ENCODE measurements at places on chromosomes 6 and 20. TPM values are rescaled to one million over a fixed set of nuclear protein-coding genes. Genes with fewer than 3 reads are reported as not detected.

The DUSP15 gene
- not detected for polyA plus RNA-seq

DNA sequence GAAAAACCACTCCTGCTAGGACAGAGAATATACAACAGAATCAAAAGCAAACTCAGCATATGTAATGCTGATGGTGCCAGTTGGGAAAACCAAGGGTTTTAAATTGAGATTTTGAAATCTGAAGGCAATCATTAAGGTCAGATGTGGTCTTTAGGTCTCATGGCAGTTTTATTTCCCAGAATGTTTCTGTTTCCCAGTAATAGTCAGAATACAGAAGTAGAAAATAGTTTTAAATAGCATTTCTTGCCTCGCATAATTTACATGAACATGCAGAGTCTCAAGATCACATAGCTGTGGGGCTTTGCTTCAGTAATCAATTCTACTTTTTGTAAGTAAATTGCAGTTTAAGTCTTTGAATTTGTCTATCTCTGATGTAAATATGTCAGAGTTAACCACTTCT, 58.1 kb downstream of the RNF144B start:
- H3K4me1 ChIP-seq: no peaks in the 10 kb centered on the region
- H3K36me3 ChIP-seq: no peaks in the 10 kb centered on the region
- no peak for DNase-seq

DNA sequence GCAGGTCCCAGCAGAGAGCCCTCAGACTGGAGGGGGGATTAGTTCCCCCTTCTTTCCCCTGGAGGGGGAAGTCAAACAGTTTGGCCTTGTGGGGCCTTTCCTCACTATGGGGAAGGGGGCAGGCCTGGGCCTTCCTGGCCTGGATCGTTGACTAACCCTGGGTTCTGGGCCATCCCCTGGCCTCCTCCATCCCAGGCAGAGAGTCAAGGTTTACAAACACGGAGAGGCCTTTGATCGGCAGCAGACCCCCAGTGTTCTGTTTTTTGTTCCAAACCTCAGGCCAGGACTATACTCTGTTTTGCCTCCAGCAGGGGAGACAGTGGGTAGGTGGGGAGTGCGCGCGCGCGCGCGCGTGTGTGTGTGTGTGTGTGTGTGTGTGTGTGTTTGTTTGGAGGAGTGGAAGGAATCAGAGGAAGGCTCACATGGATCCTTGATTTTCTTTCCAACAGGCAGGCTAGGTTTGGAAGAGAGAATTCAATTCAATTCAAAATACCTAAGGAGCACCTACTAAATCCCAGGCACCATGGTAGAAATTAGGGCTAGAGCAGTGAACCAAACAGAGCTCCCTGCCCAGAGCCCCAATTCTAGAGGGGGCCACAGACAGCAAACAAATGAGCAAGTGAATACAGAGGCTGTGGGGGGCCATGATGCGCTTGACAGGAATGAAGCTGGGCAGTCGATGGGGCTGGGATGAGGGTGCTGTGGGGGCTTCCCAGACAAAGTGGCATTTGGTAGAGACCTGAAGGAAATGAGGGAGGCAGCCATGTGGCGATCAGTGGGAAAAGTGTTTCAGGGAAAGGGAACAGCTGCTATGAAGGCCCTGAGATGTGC, 14.8 kb downstream of the TP53RK start:
- no peaks in the 10 kb centered on the region for H3K4me1 ChIP-seq
- H3K36me3 ChIP-seq: no peaks in the 10 kb centered on the region
- H3K4me3 ChIP-seq: no peak overlapping the region

DNA sequence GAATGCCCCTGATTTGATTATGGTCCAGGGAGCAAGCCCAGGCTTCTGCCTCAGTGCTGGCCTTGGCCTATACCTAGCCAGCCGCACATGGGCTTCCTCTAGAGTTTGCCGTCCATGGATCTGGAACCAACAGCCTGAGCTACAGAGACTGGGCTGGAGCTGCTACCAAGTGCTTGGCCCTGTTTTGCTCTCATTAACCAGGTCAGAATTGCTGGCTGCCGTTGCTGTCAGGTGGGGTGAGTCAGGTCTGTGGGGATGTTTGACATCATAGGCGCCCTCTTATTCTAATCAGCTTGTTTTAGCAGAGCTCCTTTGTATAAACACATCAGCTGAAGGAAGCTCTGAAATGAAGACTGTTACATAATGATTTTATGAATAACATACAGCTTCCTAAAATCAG, 83.1 kb upstream of the PHACTR2 start:
- no peaks in the 10 kb centered on the region for H3K36me3 ChIP-seq
- no peaks in the 10 kb centered on the region for H3K27me3 ChIP-seq
- no peak for DNase-seq
- no peaks in the 10 kb centered on the region for H3K4me1 ChIP-seq
- no peak overlapping the region for H3K27ac ChIP-seq

DNA sequence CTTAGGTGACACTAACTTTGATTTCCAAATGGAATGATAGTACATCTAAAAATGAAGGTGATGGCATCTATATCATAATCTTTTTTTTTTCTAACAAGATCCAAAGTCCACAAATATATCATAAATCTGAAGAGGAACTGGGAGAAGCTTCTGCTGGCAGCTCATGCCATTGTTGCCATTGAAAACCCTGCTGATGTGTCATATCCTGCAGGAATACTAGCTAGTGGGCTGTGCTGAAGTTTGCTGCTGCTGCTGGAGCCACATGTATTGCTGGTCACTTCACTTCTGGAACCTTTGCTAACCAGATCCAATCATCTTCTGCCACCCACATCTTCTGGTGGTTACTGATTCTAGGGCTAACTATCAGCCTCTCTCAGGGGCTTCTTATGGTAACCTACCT, 27.4 kb upstream of the KHDC1 start:
- H3K36me3 ChIP-seq: no peaks in the 10 kb centered on the region
- no peak overlapping the region for H3K27ac ChIP-seq
- no peak for DNase-seq
- no peak overlapping the region for H3K4me3 ChIP-seq
- H3K27me3 ChIP-seq: no peaks in the 10 kb centered on the region
- H3K4me1 ChIP-seq: no peaks in the 10 kb centered on the region

- peaks cover 4% of the 10 kb centered on the region for H3K36me3 ChIP-seq
- H3K27me3 ChIP-seq: no peaks in the 10 kb centered on the region
- no peak for DNase-seq
- no peak overlapping the region for H3K4me3 ChIP-seq
- H3K27ac ChIP-seq: no peak overlapping the region
These were observed 120.5 kb downstream of the HIVEP2 start for GRCh38 chr6:142824426-142824825.

DNA sequence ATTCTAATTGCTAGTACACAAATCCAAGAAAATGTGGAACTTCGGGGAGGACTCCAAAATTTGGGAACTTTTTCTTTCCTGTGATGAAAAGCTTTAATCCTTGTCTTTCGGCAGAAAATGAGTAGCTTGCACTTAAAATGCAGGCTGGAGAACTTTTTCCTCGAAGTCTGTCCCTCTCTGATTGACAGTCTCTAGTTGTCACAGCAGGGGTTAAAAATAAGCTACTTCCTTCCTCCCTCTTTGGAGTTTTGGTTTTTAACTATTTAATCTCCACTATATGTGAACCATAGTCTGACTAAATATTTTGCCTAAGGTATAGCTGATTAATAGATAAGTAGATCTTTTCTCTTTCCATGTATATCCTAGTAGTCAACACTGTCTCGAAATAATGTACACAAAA, 66.8 kb upstream of the MBOAT1 start:
- no peaks in the 10 kb centered on the region for H3K4me1 ChIP-seq
- no peak overlapping the region for H3K4me3 ChIP-seq
- no peaks in the 10 kb centered on the region for H3K27me3 ChIP-seq
